ENCODE measurements at places on chromosomes 5 and 9. TPM values are rescaled to one million over a fixed set of nuclear protein-coding genes. Genes with fewer than 3 reads are reported as not detected.

HRCT1 gene
- total RNA-seq, result 58.7 TPM

PCDHGA6 gene
- 2.0 TPM for total RNA-seq

FOXD1 gene
- not detected for total RNA-seq

SCGB3A2 gene
- not detected for total RNA-seq

C5orf46 gene
- total RNA-seq, result not detected

PCDHB15 gene
- 1.1 TPM for total RNA-seq

OGN gene
- 3.9 TPM for total RNA-seq

CDC23 gene
- 13.9 TPM for total RNA-seq

SPOUT1 gene
- total RNA-seq, result 32.3 TPM

PTPRD gene
- 107 TPM for total RNA-seq

ECSCR gene
- total RNA-seq, result 3.9 TPM

SMIM33 gene
- 3.7 TPM for total RNA-seq

GPX8 gene
- 5.2 TPM for total RNA-seq

CBY3 gene
- total RNA-seq, result not detected

SLC4A9 gene
- total RNA-seq, result 0.42 TPM

GNA14 gene
- total RNA-seq, result 13.2 TPM

SOHLH1 gene
- total RNA-seq, result not detected

PCSK1 gene
- total RNA-seq, result 2.2 TPM

NTRK2 gene
- 5.7 TPM for total RNA-seq

NDUFS6 gene
- 50.4 TPM for total RNA-seq

PCA3 gene
- total RNA-seq, result not detected

MOB3B gene
- 42.2 TPM for total RNA-seq

CNOT8 gene
- 58.7 TPM for total RNA-seq

FOXD4L5 gene
- total RNA-seq, result 0.24 TPM

BSPRY gene
- 39.9 TPM for total RNA-seq

NACC2 gene
- 16.0 TPM for total RNA-seq

FLT4 gene
- 4.7 TPM for total RNA-seq

EIF4E1B gene
- total RNA-seq, result not detected

IRX1 gene
- total RNA-seq, result not detected

All from left colon (tissue), 2 donors.